Ovary (tissue), 10 donors: ENCODE measurements at places on chromosomes 12 and 14. TPM values are rescaled to one million over a fixed set of nuclear protein-coding genes. Genes with fewer than 3 reads are reported as not detected.
A peak's percentile ranks its signal among the peaks of the same experiment; 100 is the strongest.

Gene TFCP2
- total RNA-seq = 10.9 TPM

Gene ALKBH1
- total RNA-seq = 9.7 TPM

Gene WNT1
- not detected for total RNA-seq

Gene SPIC
- total RNA-seq = not detected

Gene LALBA
- total RNA-seq = not detected

Gene PROX2
- total RNA-seq = not detected

Gene SLC5A8
- 0.80 TPM for total RNA-seq

Gene NFE2
- total RNA-seq = 0.37 TPM

Gene RPL10L
- total RNA-seq = not detected

Gene RASSF8
- 72.8 TPM for total RNA-seq

Gene TGFB3
- 17.0 TPM for total RNA-seq

Gene IL23A
- not detected for total RNA-seq

Gene DHRS2
- total RNA-seq = 26.1 TPM

Gene RPGRIP1
- not detected for total RNA-seq

Gene SMOC1
- 0.36 TPM for total RNA-seq

- no peak for DNase-seq
Measured at GRCh38 chr12:31989571-31990362, 30.6 kb downstream of the RESF1 start.

DNA sequence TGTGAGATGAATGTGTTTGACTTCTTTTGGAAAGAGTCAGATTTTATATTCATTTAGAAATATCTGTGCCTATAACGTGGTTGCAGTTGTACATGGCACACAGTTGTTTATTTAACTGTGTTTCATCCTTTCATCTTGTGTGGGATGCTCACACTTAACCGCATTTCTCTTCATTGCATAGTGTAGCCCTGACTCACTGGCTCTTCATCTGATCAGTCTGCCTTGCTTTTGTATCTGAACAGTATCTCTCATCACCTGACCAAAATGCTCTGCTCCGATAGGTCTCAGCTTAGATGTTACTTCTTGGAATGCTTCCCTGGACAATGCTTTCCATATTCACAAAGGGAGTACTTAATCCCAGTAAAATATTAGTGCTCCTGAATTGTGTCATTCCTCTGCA lies 83.4 kb downstream of the PDE3A start:
- no peak for DNase-seq

GRCh38 chr12:57456145-57456700 lies 1.1 kb downstream of the INHBE start:
- DNase-seq = no peak

GRCh38 chr12:79183926-79184325 lies 319.4 kb downstream of the SYT1 start:
- DNase-seq = no peak

DNA sequence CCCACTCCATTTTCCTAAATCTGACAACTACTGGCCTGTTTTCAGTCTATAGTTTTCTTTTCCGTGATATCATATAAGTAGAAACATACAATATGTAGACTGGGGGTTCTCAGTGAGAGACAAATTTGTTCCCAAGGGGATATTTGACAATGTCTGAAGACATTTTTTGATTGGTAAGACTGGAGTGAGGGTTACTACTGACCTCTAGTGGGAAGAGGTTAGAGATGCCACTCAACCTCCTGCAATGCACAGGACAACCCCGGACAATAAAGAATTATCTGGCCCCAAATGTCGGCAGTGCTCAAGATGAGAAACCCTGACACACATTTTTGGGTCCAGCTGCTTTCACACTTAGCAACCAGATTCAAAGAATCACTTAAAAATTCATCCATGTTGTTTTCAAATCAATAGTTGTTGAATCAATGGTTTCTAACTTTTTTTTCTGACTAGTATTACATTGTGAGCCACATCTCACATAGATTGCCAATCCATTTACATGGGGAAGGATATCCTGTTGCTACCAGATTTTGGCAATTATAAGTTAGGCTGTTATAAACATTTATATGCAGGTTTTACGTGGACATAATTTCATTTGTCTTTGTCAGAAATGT lies 307.1 kb downstream of the RPL10L start:
- no peak for DNase-seq

- DNase-seq = peak; percentile 61
Measured at GRCh38 chr12:124390442-124391097, 95.7 kb downstream of the RFLNA start.

DNA sequence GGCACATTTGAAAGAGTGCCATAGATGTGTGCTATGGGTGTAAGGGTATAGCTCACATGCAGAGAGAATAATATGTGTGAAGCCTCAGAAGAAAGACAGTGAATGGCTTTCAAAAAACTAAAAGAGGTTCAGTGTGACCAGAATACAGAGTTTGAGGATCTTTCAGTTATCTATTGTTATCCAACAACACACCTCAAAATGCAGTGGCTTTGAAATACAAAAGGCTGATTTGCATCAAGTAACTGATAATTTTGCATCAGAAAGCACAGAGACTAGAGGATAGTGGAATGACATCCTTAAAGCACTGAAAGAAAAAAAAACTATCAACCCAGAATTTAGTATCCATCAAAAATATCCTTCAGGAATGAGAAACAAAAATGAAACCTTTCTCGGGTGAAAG lies 131.6 kb upstream of the IGF1 start:
- no peak for DNase-seq

DNA sequence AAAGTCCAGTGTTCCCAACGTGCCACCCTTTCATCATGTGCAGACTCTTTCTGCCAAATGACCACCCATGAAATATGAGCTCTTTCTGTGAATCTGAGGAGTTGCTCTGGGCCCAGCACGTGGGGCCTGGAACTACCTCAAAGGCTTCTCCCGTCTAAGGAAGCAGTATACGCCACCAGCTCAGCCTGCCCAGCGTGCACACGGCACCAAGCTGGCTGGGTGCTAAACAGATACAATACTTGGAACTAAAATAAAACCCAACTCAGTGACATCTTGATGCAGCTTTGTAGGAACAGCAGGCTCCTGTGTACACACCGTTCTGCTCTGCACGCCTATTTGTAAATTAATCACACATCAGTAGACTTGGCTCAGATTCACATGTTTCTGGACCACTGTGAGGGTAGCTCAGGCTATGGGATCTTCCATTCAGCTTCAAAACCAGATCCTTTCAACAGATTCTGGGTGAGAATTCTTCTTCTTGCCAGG lies 74.8 kb downstream of the ARL6IP4 start:
- no peak for DNase-seq

- DNase-seq = no peak
Measured at GRCh38 chr14:88681755-88682494, 110.8 kb downstream of the EML5 start.

DNA sequence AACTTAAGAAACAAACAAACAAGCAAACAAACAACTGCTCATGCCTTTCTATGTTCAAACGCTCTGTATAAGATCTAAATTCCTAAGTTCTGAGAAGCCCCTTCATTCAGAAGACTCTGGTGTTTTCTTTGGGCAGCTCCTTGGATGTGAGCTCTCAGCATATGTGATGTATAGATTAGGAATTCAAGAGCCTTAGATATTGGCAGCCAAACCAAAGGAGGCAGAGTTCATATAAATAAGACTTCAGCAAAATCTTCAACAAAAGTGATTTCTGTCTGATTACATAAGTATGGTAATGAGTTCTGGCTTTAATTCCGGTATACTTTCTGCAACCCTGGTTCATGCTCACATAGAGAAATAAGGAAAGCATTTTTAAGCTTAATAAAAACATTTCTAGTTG lies 145.6 kb downstream of the DYRK2 start:
- DNase-seq = no peak

DNA sequence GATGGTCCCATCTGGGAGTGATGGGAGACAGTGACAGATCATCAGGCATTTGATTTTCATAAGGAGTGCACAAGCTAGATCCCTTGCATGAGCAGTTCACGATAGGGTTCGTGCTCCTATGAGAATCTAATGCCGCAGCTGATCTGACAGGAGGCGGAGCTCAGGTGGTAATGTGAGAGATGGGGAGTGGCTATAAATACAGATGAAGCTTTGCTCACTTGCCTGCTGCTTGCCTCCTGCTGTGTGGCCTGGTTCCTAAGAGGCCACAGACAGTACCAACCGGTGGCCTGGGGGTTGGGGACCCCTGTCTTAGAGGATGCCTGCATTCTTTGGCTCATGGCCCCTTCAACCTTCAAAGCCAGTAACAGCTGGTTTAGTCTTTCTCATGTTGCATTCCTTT lies 130.3 kb downstream of the PTPN11 start:
- DNase-seq = no peak

GRCh38 chr14:45254771-45255170 lies 1.8 kb upstream of the MIS18BP1 start:
- DNase-seq = no peak

- no peak for DNase-seq
Measured at GRCh38 chr12:104565606-104566243, 109.0 kb downstream of the CHST11 start.

DNA sequence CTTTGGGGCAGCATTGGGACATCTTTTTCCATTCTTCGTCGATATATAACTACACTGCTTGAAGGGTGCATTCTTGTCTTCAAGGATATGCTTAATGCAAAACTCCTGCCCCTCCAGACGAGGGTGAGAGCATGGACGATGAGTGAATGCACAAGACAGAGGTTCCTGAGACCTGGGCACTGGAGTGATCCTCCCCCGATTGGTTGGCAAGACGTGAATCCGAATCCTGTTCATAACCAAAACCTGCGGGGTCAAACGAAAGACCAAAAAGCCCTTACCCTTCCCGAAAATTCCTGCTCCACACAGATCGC lies 684 bp downstream of the KANSL2 start:
- no peak for DNase-seq

- DNase-seq = no peak
Measured at GRCh38 chr12:5571115-5571514, 139.2 kb downstream of the NTF3 start.

GRCh38 chr14:76050797-76051392 lies 65.3 kb downstream of the IFT43 start:
- DNase-seq = peak; percentile 15

DNA sequence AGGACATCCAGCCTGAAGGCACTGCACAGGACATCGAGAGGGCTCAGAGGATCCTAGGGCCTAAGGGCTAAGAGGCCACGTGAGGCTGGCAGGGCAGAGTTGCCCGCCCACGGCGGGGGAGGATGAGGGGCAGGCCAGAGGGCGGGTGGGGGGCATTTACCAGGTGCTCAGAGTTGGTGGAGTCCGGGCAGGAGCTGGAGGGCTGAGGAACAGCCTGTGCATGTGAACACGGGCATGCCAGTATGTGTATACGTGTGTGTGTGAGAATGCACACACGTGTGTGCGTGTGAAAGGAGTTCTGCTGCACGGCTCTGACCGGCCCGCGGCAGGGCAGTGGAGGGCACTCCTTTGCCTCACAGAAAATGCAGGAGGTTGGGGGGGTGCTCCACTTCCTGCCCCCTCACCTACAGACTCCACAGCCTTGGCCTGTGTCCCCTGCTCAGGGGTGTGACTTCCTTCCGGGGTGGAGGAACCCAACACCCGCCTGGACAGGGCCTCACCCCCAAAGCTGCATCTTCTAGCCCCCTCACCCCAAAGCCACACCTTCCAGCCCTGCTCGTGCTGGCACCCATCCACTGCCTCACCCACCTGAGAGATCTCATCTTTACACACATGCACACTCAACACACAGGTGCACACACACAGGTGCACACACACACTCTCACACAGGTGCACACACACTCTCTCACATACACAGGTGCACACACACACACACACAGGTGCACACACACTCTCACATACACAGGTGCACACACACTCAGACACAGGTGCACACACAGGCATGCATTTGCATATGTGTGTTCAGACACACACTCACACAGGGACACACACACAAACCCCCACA lies 11.8 kb upstream of the GPR132 start:
- DNase-seq = no peak

GRCh38 chr14:77033622-77034589 lies 5.4 kb upstream of the IRF2BPL start:
- DNase-seq = peak; percentile 85

- DNase-seq = no peak
Measured at GRCh38 chr14:26887847-26888246, 290.0 kb upstream of the NOVA1 start.

DNA sequence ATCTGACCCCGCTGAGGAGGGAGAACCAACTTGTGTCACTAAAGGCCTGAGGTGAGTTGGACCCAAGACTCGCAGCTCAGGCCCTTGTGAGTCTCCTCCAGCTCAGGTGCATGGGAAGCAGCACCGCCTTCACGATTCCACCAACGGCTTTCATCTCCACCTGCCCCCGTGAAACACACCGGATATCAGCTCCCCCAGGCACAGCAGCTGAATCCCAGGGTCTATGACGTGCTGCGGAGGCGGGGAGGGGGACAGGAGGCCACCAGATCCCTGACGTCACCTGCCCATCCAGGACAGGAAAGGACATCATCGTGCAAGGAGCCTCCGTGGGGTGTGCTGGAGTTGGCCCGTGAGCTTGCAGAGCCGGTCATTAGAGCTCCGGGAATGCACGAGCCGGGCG lies 18.5 kb upstream of the SFSWAP start:
- DNase-seq = no peak

- DNase-seq = peak; percentile 67
Measured at GRCh38 chr14:104724407-104724980, 465 bp downstream of the ADSS1 start.

DNA sequence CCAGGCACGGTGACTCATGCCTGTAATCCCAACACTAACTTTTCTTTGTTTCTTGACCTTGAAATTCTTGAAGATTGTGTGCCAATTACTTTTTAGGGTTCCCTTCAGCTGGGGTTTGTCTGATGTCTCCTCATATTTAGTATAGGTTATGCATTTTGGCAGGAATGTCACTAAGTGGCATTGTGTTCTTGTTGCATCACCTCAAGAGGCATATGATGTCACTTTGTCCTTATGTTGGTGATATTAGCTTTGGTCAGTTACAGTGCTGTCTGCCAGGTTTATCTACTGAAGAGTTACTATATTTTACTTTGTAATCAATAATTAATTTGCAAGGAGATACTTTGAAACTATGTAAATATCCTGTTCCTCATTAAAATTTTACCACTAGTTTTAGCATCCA lies 61.0 kb upstream of the BTG1 start:
- DNase-seq = no peak

DNA sequence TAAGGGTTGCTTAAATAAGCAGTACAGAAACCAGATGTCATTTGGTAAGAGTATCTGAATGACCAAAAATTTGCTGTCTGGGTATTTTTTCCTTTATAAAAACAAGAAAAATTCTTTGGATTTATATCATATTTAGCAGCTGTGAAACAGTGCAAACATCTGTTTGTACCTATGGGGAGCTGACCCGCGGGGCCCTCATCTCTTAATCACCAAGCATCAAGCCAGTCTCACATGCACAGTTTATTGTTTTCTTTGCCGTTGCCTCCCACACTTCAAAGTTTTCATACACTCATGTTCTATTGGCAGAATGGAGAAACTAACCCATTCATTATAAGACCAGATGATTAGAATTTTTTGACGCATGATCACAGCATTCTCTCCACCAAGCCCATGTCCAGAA lies 142.2 kb downstream of the BMP4 start:
- DNase-seq = no peak

GRCh38 chr12:66901138-66901932 lies 222.5 kb upstream of the GRIP1 start:
- no peak for DNase-seq

DNA sequence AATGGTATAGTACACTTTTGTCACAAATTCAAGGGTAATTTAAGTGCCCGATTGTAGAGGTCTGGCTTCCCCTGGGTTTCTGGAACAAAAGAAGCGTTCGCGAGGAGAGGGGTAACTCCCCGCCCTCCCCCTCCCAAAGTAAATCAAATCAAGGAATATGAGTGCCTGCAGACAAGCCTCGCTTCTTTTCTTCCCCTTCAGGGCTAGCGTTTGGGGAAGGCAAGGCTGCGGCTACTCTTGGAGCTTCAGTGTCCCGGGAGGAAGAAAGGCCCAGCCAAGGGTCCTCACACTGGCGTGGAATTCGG lies 456 bp upstream of the TMPO start:
- DNase-seq = no peak

GRCh38 chr14:106737021-106737420 lies 1210.6 kb downstream of the TMEM121 start:
- DNase-seq = no peak
